HCT116 (cell line): ENCODE measurements at places on chromosomes 11 and 22. TPM values are rescaled to one million over a fixed set of nuclear protein-coding genes. Genes with fewer than 3 reads are reported as not detected.

MFNG gene
- 4.5 TPM for total RNA-seq

SHANK3 gene
- 16.0 TPM for total RNA-seq

OR2AT4 gene
- not detected for total RNA-seq

ACTN3 gene
- not detected for total RNA-seq

RPS25 gene
- total RNA-seq, result 1,404 TPM

ELFN2 gene
- 45.4 TPM for total RNA-seq

IRF7 gene
- total RNA-seq, result 15.2 TPM

SLC22A6 gene
- not detected for total RNA-seq

CAPN5 gene
- 8.6 TPM for total RNA-seq

MIOX gene
- total RNA-seq, result 0.39 TPM

GRAP2 gene
- total RNA-seq, result 0.42 TPM

EHF gene
- total RNA-seq, result 51.5 TPM

TEX54 gene
- not detected for total RNA-seq

C11orf91 gene
- total RNA-seq, result 0.54 TPM

LRRC55 gene
- total RNA-seq, result not detected

C1QTNF4 gene
- 0.34 TPM for total RNA-seq

OR4C13 gene
- not detected for total RNA-seq

RCOR2 gene
- 10.8 TPM for total RNA-seq

MGAT3 gene
- total RNA-seq, result 0.20 TPM

XPNPEP3 gene
- 29.8 TPM for total RNA-seq

FAM181B gene
- not detected for total RNA-seq

SCGB1A1 gene
- total RNA-seq, result 2.0 TPM

CFAP300 gene
- not detected for total RNA-seq
